ENCODE measurements at places on chromosomes 3 and 15.

- DNase-seq = no peak
Observed at GRCh38 chr3:9008550-9009255, 45.4 kb upstream of the RAD18 start.

- DNase-seq = peak; percentile 91
Observed at GRCh38 chr15:83011271-83012075, at the start of gene C15orf40. TSS of gene C15orf40 (minus strand) at chr15:83011639. CDS start at chr15:83011607, 32 bp downstream.

- no peak for DNase-seq
Observed at GRCh38 chr15:88533376-88533775, 13.1 kb downstream of the DET1 start.

DNA sequence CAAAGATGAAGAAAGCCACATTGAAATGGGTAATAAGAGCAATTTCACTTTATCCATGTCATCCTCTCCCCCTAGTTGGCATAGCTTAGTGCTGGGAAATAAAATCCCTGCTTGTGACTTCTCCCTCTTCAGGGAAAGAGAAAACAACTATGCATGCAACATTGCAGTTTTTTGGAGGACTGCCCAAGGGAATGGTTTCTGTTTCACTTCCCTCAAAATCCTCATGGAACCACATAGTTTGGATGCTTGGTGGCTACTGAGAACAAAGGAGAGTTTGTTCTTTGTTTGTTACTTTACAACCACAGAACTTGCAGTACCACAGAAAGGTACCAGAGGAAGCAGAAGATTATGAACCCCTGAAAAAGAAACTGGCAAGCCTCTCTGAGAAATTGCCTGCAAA, 384.6 kb upstream of the RORA start:
- no peak for DNase-seq

DNA sequence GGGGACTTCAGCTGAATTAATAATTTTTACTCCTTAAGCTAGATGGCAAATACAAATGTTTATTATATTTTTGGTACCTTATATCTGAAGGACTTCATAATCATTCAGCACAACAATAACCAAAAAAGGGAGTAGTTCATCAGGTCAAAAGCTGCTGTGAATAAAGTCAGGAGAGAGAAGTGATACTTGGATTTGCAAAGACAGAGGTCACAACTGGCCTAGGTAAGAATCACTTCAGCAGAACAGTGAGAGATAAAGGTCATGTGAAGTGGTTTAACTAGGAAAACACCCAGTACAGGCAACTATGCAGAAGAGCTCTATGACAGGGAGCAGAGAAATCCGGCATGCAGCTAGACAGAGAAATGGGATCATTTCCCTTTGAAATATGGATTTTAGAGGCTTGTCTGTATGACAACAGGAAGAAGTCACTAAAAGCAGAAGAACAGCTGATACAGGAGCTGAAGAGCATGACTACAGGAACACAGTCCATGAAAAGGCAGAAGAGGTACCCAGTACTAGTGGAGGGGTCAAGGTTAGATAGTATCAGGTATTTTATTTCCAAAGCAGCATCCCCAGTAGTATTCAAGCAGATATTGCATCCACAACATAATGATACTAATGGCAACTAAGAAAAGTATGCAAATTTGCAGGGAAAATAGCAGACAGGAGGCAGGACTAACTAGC, 25.7 kb downstream of the ZMAT3 start:
- no peak for DNase-seq

GRCh38 chr3:158094235-158095110, 11.7 kb downstream of the SHOX2 start:
- no peak for DNase-seq

DNA sequence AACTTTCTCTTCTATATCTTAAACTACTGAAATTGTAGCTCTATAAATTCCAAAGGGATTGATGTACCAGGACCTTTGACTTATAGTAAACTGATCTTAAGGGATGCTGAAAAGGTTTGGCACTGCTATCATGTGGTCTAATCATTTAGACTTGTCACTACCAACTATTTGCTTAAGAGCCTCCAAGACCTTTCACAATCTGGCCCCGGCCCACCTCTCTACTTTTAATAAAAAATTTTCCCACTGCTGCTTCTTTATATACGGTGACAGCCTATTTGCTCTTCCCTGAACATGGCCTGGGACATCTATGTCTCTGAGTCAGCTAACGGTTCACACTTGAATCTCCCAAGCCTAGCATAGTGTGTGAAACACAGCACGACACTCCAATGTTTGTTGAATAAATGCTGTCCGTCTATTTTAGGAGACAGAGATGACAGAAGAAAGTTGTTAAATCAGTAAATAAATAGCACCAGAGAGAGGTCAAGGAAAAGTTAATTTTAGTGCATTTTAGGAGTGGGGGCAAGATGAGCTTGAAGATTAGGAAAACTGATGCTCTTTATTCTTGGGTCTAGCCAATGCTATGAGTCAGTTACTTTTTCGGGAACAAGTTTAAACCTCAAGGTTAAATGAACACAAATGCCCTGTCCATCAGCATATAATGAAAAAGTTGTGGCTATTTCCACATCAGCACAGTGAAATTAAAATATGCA, 212.9 kb downstream of the TIGIT start:
- no peak for DNase-seq

DNA sequence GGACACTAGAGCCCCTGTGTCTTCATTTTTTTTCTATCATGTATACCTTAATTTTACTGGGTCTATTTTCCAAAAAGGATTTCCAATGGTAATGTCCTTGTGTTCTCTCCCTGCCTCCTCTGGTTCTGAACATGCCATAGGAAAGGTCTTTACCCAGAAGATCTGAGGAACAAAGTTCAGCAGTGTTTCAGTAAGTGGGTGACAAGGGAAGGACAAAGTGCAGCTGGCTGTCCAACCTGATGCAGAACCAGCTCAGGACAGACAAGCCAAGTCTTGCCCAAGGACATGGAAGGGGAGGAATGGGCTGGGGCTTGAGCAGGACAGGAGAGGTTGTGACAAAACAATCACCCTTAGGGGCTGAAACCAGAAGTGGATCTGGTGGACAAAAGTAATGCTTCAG, 61.2 kb upstream of the STRIT1 start:
- DNase-seq = no peak

DNA sequence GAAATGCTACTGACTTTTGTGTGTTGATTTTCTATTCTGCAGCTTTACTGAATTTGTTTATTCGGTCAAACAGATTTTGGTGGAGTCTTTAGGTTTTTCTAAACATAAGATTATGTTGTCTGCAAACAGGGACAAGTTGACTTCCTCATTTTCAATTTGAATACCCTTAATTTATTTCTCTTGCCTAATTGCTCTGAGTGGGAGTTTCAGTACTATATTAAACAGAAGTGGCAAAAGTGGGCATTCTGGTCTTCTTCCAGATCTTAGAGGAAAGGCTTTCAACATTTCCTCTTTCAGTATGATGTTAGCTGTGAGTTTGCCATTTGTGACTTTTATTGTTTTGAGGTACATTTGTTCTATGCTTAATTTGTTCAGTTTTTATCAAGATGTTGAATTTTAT, 268.5 kb downstream of the WNT5A start:
- no peak for DNase-seq

- no peak for DNase-seq
Observed at GRCh38 chr15:80831606-80832224, 52.5 kb downstream of the CEMIP start.

- no peak for DNase-seq
Observed at GRCh38 chr15:69983696-69984265, 113.9 kb downstream of the TLE3 start.

DNA sequence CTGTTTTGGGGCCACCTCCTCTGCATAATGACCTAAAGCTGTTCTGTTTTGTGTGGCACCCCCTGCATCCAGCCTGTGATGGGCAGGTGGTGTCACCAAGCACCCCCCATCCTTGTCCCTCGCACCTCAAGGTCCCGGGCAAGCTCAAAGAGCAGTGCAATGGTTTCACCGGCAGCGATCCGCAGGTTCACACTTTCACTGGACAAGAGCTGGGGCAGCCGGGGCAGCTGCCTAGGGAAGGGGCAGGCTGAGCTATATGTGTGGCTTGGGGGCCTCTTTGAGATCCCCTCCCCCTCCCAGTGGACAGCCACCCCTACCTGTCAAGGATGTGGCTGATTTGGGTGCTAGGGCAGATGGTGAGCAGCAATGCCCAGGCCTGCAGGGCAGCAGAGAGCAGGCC, 3.1 kb downstream of the IFRD2 start:
- no peak for DNase-seq

DNA sequence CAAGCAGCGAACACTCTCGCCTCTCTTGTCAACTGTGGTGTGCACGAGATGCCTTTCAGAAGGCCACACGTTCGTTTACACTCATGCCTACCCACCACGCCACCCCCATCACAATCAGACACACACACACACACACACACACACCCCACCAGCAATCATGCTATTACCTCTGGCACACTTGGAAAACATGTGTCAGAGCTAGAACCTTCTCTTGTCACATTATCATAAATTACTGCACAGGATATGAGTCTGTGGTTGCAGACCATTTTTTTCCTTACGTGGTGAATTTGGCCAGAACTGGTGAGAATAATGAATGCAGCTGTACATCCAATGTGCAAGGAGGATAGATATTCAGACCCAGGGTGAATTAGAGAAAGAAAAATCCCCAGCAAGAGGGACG, 52.4 kb downstream of the TRIM69 start:
- DNase-seq = no peak

DNA sequence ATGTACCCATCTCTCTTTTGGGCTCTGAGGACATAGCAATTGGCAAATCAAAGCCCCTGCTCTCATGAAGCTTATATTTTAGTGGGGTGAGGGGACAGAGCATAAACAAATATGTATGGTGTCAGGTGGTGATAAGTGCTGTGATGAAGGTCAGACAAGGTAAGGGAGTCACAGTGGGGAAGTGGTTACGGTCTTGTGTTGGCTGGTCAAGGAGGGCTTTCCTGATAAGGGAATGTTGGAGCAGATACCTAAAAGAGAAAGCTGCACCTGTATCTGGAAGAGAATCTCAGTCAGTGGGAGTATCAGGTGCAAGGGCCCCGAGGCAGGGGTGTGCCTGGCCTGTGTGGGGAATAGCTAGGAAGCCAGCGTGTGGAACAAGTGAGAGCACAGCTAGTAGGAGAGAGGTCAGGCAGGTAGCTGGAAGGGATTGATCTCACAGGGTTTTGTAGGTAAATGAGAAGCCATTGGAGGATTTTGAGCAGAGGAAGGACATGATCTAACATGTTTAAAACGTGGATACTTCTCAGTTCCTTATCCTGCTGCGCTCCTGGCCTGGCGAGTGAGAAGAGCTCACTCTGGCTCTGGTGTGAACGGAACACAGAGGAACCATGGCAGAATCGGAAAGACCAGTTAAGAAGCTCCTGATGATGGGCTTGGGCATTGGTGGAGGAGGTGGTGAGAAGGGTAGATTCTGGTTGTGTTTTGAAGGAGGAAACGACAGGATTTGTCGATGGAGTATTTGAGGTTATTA, 35.5 kb downstream of the MRAS start:
- DNase-seq = no peak

DNA sequence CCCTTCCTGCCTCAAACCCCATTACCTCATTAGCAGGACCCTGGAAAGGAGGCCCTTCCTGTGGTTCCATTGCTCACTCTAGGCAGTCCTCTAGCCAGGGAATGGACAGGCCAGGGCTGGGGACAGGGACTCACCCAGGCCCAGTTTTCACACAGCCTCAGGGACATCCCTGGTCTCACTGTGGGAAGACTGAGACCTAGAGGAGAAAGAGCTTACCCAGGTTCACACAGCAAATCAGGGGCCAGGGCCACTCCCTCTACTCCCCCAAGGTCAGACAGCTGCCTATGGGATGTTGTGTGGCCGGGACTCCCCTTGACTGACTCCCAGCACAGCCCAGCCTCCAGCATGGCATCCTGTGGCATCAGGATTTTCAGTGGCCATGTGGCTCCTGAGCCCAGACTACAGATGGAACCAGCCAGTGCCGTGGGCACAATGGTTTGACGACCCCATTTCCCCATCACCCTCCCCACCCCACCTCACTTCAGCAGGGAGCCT, 49.3 kb downstream of the ADAMTS7 start:
- no peak for DNase-seq

GRCh38 chr3:122406198-122406597, 9.7 kb downstream of the WDR5B start:
- no peak for DNase-seq

- DNase-seq = no peak
Observed at GRCh38 chr15:44038755-44039191, 156.3 kb downstream of the FRMD5 start.

DNA sequence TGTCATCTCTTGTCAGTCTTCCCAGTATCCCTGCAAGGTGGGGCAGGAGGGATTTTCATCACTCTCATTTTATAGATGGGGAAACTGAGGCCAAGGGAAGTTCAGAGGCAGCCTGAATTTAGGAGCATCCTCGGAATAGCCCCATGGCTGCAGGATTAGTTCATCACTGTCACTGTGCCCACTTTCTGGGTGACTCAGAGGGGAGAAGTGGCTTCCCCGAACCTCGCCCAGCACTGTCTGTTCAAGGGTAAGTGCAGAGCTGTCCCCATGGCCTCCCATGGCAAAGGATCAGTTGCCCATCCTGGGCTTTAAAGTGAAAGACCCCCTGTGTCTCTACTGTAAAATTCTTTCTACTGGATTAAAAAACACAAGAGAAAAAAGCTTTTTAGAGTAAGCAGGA, 60.0 kb upstream of the SEC13 start:
- DNase-seq = no peak
